ENCODE measurements at places on chromosomes 5 and 9. TPM values are rescaled to one million over a fixed set of nuclear protein-coding genes. Genes with fewer than 3 reads are reported as not detected.

The PCDHA12 gene
- total RNA-seq, result 1.9 TPM

- no peaks in the 10 kb centered on the region for H3K36me3 ChIP-seq
- H3K4me3 ChIP-seq, result no peak overlapping the region
- H3K27me3 ChIP-seq, result no peaks in the 10 kb centered on the region
- H3K4me1 ChIP-seq, result no peaks in the 10 kb centered on the region
- DNase-seq, result no peak
Measured at GRCh38 chr5:167730121-167730520, 561.3 kb upstream of the WWC1 start.

GRCh38 chr9:75238311-75238976 is 150.1 kb downstream of the OSTF1 start:
- H3K27ac ChIP-seq, result no peak overlapping the region
- peak; percentile 30 for DNase-seq
- no peaks in the 10 kb centered on the region for H3K27me3 ChIP-seq
- H3K4me3 ChIP-seq, result no peak overlapping the region

- H3K27ac ChIP-seq, result no peak overlapping the region
- H3K4me3 ChIP-seq, result no peak overlapping the region
- H3K27me3 ChIP-seq, result no peaks in the 10 kb centered on the region
- DNase-seq, result no peak
- no peaks in the 10 kb centered on the region for H3K36me3 ChIP-seq
- H3K4me1 ChIP-seq, result peaks cover 10% of the 10 kb centered on the region
Measured at GRCh38 chr9:132773764-132774339, 103.6 kb downstream of the GTF3C4 start.

GRCh38 chr9:89422151-89422975 is 75.5 kb downstream of the SEMA4D start:
- H3K27ac ChIP-seq, result no peak overlapping the region
- H3K36me3 ChIP-seq, result no peaks in the 10 kb centered on the region
- no peak overlapping the region for H3K4me3 ChIP-seq
- H3K27me3 ChIP-seq, result no peaks in the 10 kb centered on the region

DNA sequence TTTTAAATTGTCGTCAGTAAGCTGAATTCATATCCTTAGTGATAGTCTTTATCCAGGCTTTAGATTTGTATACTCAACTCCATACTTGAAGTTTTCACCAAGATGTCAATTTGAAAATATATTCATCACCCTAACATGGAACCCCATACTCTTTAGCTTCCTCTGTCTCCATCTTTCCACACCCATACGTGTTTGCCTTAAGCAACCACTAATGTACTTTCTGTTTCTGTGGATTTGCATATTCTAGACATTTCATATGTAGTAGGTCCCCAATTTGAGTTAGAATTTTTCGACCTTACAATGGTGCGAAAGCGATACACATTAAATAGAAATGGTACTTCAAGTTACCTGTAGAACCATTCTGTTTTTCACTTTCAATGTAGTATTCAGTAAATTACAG is 65.2 kb downstream of the NSD1 start:
- no peaks in the 10 kb centered on the region for H3K27me3 ChIP-seq
- H3K4me3 ChIP-seq, result no peak overlapping the region
- no peak overlapping the region for H3K27ac ChIP-seq
- DNase-seq, result no peak
- peaks cover 52% of the 10 kb centered on the region for H3K36me3 ChIP-seq

DNA sequence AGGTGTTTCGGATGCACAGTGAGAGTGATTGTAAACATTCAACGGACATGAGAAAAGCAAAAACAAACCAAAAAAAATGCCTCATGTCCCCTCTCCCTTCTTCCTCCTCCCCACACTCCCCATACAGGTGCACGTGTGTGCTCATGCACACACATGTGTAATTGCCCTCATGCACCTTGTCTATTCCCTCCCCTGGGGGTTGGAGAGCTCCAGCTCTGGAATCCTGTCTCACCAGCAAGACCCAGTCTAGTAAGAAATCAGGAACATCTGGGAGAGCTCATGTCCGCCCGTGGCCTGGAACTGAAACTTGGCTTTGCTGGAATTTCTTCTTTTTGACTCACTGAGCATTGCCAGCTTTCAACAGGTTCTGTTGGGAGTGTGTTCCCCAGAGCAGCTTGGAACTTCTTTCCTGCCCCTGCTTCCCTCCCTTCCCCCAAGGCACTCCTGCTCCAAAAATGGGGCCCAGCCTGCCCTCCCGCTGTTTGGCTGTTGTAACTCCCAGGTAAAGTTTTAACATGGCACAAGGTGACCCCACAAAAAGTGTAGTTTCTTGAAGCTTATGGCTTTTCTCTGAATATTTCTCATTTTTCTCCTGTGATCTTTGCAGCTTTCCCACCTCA is 190.1 kb downstream of the NR3C1 start:
- no peaks in the 10 kb centered on the region for H3K4me1 ChIP-seq
- no peak overlapping the region for H3K27ac ChIP-seq
- DNase-seq, result no peak
- no peaks in the 10 kb centered on the region for H3K27me3 ChIP-seq
- H3K4me3 ChIP-seq, result no peak overlapping the region

- no peak overlapping the region for H3K27ac ChIP-seq
- no peaks in the 10 kb centered on the region for H3K36me3 ChIP-seq
- no peaks in the 10 kb centered on the region for H3K4me1 ChIP-seq
- DNase-seq, result no peak
- H3K4me3 ChIP-seq, result no peak overlapping the region
- H3K27me3 ChIP-seq, result no peaks in the 10 kb centered on the region
Measured at GRCh38 chr5:116343961-116344360, 230.7 kb downstream of the SEMA6A start.

- H3K36me3 ChIP-seq, result no peaks in the 10 kb centered on the region
- no peak overlapping the region for H3K27ac ChIP-seq
- no peak for DNase-seq
- no peak overlapping the region for H3K4me3 ChIP-seq
- peaks cover 13% of the 10 kb centered on the region for H3K27me3 ChIP-seq
Measured at GRCh38 chr5:180675036-180675635, 25.7 kb upstream of the FLT4 start.

Data from adrenal gland (tissue), 19 donors.